ENCODE measurements at places on chromosomes 6 and 20.
A peak's percentile ranks its signal among the peaks of the same experiment; 100 is the strongest.

DNA sequence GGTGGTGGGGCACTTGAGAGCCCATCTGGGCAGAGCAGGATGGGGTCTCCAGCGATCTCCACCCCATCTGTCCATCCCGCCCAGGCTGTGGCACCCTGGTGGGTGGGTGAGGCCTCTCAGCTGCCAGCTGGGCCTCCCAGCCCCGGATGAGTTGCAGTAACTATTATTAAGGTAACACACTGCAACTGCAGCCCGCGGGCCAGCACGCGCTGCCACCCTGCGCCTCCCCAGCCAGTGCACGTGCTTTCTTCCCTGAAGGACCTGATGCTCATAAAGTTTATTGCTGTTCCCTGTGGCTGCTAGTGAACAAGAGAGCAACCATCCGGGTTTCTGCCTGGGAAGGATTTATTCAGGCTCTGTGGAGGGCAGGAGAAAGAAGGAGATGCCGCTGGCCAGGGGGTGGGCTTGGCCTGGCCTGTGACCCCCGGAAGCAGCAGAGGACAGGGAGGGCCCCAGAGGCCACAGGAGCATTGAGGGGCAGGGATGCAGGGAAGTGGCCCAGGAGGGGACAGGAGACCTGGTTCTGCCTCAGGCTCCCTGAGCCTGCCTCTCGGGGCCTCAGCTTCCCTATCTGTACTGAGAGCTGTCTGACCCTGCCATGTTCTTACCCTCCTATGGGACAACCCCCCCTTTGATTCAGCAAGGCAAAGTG, 1.7 kb downstream of the IP6K3 start:
- DNase-seq: no peak

DNA sequence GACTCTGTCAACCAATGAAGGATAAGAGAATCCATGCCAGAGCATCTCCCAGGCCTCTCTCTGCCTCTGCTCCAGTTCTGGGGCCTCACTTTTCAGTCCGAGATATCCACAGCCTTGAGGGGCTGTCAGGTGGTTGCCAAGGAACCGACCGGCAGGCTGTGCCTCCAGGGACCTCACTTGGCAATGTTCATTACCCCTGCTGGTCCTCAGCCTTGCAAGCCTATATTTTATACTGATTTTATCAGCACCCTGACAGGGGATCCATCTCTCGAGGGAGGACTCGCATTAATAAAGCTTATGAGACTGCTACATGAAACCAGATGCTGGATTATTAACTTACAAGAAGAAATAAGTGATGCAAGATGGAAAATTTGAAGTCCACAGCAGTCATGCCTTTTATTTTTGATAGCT, 39.9 kb downstream of the TMC2 start:
- no peak for DNase-seq

DNA sequence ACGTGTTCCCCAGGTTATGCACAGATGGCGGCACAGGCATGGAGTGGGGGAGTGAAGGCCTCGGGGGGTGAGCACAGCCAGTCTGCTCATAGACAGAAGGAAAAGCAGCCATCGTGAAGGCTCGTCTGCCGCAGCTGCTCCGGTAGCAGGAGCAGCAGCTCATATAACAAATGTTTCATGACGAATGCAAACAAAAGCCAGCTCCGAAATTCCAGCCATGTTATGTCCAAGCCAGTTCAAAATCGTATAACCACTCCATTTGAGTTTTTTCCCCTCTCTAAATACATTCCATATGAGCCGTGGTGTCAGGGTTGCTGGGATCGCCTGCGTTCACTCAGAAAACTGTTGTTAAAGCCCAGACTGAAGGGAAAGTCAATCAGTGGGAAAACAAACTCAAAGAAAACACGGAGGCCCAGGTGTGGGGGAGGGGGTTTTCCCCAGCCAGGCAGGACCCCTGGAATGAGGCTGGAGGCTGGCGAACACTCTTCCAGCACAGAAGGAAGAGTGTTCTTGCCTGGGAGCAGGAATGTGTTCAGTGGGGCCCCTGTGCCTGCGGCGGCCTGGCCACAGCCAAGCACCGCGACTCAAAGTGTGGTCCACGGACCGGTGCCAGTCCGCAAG, 280.4 kb upstream of the TAB2 start:
- DNase-seq: no peak

DNA sequence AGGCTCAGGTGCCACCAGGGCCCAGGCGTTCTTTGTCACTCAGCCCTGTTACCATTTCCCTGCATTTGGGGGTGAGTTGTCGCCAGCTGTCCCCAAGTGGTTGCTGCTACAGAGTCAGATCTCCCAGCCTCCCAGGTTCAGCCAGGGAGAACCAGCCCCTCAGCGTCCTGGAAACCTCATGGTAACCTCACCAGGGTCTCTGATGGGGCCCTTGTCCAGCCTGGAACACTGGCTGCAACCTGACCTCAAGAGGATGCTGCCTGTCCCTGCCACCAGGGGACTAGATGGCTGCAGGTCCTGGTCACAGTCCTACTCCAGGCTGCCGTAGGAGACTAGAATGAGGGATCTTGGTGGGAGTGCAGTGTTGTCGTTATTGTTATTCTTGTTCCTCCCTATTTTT, 228.3 kb upstream of the PDE10A start:
- no peak for DNase-seq

GRCh38 chr6:163386329-163386908, 28.1 kb upstream of the QKI start:
- no peak for DNase-seq

DNA sequence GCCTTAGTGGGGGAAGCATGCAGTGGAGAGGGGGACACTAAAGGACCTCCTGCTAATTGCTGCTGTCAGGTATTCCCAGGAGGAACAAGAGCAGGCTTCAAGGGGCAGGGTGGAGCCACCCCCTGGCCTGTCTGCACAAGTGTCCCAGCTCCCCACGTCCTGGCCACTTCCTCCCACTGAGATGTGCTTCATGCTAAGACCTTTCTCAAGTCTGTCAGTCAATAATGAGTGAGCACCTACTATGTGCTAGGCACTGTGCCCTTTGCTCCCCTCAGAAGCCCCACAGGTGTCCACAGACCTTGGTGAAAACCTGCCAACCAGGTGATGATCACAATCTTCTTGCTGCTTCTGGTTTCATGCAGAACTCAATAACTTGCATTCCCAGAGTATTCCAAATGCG, 147.9 kb downstream of the UNC5CL start:
- no peak for DNase-seq

DNA sequence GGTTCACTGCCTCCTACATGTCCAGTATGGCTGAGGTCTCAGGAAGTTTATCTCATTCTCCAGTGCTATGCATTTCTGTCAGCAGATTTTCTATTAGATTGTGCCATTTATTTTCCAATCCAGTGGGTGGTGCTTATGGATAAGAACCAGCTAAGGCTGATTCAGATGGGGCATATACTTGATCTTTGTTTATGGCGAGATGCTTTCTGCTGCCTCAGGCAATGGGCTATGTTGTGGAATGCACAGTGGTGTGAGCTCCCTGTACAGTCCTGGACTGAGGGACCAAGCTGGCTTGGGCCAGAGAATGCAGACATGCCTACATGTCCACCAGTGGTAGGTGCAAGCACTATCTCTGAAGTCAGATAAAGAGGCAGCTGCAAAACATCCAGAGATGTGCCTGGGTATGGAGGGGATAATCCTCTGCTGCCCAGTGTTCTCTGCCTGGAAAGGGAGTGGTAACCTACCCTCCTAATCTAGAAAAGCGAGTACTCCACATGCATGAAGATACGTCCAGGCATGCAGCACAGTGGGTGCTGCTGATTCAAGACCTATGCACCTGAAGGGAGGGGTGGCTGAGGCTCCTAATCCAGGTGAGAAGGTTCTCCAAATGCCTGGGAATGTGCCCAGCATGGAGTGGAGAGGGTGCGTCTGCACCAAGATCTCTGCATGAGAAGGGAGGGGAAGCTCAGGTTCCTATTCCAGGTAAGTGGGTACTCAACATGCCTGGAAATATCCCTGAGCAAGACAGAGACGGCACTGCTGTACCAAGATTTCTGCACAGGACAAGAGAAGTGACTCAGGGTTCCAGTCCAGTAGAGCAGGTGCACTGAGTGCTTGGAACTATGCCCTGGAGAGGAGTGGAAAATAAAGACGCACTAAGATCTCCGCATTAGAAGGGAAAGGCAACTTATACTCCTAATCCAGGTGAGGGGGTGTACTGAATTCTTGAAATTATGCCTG, 9.4 kb downstream of the CST4 start:
- no peak for DNase-seq

GRCh38 chr6:41547799-41548097, 1.6 kb downstream of the FOXP4 start:
- peak; percentile 27 for DNase-seq

DNA sequence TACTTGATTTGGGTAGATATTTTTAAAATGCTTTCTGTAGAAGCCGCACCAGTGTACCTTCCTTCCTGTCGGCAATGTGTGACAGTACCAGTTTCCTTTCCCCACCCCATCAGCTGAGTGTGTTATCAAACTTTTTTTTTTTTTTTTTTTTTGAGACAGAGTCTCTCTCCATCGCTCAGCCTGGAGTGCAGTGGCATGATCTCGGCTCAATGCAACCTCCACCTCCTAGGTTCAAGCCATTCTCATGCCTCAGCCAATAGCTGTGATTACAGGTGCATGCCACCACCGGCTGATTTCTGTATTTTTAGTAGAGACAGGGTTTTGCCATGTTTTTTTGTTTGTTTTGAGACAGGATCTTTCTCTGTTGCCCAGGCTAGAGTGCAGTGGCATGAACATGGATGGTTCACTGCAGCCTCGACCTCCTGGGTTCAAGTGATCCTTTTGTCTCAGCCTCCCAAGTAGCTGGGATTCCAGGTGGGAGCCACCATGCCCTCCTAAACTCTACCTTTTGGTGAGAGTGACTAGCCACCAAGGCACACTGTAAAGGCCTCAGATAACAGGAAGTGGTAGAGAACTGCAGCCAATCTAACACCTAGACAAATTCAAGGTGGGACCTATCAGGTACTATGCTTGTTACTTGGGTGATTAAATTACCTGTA, 26.5 kb upstream of the ZBTB22 start:
- DNase-seq: no peak

DNA sequence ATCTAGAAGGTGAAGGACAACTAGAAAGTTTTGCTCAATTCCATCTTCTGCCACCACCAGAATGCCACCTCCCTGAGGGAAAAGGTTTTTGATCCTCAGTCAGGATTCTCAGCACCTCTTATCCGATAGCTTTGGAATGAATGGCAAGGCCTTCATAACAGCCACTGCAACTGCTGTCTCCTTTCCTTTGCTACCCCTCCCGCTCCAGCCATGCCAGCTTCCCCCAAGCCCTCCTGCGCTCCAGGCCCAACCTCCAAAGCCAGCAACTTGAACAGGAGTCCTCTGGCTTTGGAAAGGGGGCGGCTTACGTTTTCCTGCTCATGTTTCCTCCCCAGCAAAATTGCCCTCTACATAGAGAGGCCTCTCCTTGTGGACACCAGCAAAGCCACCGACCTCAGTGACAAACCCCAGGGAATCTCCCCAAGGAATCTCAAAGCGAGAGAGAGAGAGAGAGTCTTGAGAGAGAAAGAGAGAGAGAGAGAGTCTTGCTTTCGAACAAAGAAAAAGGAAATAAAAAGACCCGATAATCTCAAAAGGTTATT, 420 bp upstream of the BTN2A1 start:
- no peak for DNase-seq

- DNase-seq: peak; percentile 97
Measured at GRCh38 chr6:108074359-108075144, at the start of gene OSTM1. Gene OSTM1 (minus strand): TSS chr6:108074741. CDS start chr6:108074651, 90 bp downstream.

- DNase-seq: no peak
Measured at GRCh38 chr20:40134176-40134575, 554.9 kb downstream of the MAFB start.

GRCh38 chr20:44688053-44688625, 27.0 kb upstream of the CCN5 start:
- no peak for DNase-seq

- DNase-seq: no peak
Measured at GRCh38 chr20:23820493-23820892, 6.0 kb downstream of the CST2 start.

- no peak for DNase-seq
Measured at GRCh38 chr6:26104457-26105108, 17.4 kb downstream of the HFE start.

DNA sequence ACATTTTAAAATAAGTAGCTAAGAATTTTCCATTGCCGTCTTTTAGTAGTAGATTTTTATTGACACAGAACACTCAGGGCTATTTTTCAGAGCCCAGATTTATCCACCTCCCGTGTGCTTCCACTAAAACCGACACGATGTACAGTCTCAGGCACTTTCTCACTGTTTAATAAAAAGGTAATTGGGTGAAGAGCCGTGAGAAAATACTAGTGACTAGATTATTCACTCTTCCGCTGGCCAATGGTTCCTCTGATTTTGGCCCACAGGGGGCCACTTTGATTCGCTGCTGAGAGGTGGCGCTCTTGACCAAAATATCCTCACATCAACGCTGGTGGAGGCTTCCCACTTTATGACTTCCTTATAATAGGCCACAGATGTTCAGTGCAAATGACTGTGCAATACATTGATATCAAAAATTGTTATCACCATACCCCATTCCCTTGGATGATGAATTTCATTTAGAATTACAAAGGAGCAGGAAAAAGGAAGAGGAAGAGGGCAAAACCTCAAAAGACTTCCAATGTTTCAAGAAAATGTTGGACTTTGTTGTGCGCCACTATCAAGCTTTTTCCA, 12.3 kb upstream of the HDDC2 start:
- peak; percentile 72 for DNase-seq

DNA sequence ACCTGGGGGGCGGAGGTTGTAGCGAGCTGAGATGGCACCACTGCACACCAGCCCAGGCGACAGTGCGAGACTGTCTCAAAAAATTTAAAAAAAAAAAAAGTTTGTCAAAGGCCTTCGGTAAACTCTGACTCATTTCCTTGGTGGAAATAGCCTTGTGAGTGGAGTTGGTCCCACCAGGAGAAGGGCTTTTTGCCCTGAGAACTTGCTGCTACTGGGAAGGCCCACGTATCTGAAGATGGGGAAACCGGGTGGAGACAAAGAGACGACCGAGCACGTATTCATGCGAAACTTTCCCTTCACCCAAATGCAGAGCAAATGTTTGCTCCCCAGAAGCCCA, 51.7 kb downstream of the SLC22A23 start:
- DNase-seq: peak; percentile 42

- DNase-seq: no peak
Measured at GRCh38 chr6:138685781-138686180, 87.8 kb upstream of the CCDC28A start.
